ENCODE measurements at places on chromosomes 4 and X.

GRCh38 chr4:142687547-142688275 is 158.4 kb downstream of the INPP4B start:
- DNase-seq, result no peak

DNA sequence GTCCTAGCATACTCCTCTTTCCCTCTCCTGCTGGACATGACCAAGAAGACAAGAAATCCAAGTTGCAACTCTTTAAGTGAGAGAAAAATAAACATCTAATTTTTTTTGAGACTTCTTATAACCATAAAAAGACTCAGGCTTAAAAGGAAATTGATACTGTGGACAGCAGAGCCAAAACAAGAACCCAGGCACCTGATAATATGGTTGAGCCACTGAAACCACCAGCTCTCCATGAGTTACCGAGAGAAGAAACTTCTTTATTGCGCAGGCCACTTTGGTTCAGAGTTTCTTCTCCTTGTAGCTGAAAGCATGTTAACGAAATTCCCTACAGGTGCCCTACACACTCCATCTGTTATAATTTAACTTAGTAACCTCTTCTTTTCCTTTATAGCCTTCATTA is 11.3 kb upstream of the SPCS3 start:
- DNase-seq, result no peak

GRCh38 chr4:150123796-150124677 is 45.8 kb downstream of the DCLK2 start:
- DNase-seq, result no peak

- no peak for DNase-seq
Measured at GRCh38 chr4:128924951-128925350, 115.5 kb downstream of the JADE1 start.

GRCh38 chrX:139304471-139304870 is 226.1 kb upstream of the F9 start:
- no peak for DNase-seq

- DNase-seq, result no peak
Measured at GRCh38 chrX:43589735-43590134, 66.4 kb upstream of the MAOA start.

DNA sequence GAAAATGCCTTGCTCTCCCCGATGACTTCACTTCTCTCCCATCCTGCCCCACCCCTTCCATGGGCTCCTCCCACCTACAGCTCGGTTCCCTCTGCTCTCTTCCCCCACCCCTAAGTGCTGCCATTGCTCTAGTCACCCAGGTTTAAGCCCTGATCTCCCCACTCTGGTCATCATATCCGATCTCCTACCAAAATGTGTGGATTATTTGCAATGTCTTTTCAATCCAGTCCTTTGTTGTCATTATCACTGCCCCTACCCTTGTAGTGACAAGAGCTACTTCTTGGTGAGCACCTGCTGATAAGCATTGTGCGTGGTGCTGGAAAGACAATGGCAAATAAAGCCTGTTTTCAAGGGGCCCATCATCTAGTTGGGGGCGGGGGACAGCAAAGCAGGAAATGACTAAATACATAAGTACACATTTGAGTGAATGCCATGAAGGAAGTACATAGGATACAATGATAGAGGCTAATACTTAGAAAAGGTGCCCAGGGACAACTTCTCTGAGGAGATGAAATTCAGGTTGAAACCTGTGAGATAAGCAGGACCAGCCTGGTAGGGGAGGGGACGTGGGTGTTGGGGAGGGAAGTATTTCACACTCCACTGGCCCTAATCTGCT is 63.8 kb downstream of the DLG3 start:
- no peak for DNase-seq

DNA sequence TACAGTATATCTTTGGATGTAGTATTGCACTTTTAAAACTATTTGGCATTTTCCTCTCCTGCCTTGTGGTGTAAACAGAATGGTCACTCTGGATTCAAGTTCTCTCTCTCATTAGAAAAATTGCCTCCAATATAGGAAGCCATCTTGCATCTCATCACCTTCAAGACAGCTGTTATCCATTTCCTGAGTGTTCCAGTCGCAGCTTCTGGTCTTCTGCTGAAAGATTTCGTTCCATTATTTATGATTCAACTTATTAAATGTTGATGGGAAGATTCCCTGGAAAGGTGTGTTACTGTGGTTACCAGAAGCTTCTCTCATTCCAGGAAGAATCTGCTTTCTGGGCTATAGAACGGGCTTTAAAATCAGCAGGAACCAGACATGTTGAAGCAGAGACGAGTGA is 568.3 kb upstream of the SLIT2 start:
- no peak for DNase-seq

DNA sequence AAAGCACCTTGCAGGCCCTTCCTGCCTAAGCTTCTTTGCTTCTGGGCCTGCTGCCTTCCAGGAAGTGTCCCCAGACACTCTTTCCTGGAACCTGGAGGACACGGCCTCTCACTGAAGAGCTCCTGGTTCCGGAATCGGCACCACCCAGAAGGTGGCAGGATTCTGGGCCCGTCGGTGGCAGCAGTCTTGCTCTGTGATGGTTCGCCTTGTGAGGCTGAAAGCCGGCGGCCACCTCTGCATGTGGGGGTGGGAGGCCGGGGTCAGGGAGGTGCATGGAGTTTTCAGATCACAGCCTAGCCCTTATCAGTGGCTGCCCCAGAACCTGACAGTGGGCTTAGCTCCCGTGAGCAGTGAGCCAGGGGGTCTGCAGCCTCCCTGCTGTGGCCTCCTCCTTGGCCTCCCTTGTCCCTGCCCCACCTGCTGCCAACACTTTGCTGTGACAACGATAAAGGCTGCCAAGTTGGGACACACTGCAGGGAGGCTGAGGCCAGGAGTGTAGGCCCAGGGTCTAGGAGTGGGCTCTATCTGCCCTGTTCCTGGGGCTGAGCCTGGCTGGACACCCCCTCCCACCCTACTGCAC is 30.8 kb upstream of the GPR78 start:
- no peak for DNase-seq

DNA sequence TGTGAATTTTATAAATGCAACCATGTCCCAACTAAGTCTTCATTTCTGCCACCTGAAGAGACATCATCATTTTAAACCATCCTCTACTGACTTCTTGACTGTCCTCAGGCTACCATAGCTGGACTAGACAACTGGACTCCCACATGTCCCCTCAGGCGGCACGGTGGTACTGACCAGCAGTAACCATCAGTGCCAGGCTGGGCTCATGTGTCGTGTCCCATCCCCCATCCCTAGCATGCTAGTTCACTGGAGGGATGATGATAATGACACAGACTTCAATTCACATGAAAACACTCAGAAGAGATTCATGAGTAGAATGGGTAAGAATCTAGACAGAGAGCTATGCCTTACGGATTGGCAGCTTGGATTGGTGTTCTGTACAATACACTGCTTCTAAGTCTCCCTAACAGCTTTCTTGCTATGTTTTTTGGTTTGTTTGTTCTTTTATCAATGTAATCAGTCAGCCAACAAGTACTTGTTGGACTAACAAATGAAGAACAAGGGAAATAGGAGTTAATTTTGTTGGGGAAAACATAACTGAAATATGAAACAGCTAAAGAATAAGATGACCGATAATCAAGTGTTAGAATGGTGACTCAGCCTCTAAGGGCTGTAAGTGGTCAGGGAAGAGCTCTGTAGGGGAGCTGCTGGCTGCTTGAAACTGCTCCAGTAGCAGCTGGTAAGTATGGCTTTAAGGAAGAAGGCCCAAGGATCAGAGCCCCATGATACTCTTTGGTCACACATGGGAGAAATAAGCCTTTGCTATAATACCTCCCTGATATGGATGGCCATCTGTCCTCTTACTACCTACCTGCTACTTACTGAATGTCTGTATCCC is 10.3 kb downstream of the ZDHHC9 start:
- DNase-seq, result no peak

DNA sequence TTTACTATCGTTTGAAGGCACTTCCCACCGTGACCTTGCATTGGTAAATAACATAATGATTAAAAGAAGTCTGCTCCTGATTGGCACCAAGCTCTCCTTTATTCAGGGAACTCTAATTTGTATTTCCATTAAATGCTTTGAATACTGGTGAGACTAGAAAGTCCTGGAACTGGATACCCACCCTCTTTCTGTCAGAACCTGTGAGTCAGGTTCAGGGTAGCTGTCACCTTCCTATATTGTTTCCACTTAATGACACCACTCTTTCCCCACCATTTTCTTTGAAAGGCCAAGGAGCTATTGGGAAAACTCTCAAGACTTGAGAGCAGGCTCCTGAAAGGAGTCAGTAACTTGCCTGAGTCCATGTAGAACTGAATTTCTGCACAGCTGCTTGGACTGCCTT is 55.9 kb upstream of the RASSF6 start:
- DNase-seq, result no peak

All from stimulated activated CD4-positive, alpha-beta T cell treated with anti-CD3 and anti-CD28 coated beads, Interleukin-12 subunit alpha, Interleukin-12 subunit beta, amount 100 ng/mL, for 24 hours (primary cell).